ENCODE measurements at places on chromosomes 16 and 17.

GRCh38 chr16:78551487-78552085 is 452.1 kb downstream of the WWOX start:
- DNase-seq: no peak

DNA sequence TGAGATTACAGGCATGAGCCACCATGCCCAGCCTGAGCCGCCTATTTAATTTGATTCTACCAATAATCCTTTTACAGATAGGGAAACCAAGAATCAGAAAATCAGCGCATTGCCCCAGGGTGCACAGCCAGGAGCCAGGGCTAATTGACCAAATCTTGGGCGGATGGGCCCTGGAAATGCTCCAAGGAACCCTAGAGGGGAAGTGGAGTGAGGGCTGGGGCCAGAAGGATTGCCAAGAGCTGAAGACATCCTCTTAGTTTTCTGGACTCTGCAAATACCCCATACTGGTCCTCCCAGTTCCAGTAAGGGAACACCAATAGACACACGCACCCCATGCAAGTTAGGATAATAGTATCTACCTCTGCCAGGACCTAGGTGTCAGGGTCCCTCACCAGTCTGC is 3.8 kb downstream of the FHOD1 start:
- DNase-seq: no peak

GRCh38 chr16:2798723-2799204 is 494 bp downstream of the PRSS41 start:
- no peak for DNase-seq

- no peak for DNase-seq
Observed at GRCh38 chr16:52433643-52434042, 113.3 kb downstream of the TOX3 start.

DNA sequence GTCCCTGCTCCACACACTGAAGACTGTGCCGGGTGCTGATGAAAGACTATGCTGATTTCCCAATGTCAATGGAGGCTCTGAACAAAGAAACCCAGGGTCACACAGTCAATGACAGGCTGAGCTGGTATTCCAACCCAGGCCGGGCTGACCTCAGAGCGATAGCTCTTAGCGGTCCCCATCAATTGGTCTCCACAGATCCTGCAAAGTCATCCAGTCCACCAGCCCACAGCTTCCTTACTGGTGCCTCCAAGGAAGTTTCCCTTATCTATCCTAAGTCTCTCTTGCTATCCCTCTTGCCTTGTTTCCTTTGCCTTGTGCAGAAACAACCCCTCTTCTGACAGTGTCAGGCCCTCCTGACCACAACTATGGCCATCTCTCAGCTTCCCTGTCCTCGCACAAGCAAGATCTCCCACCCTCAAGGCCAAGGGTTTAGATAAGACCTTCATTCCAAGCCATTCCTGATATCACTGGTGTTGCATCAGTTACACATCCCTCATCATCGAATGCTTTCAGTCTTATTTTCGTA is 52.7 kb upstream of the KSR1 start:
- no peak for DNase-seq

- DNase-seq: no peak
Observed at GRCh38 chr16:15141586-15141985, 47.5 kb upstream of the RRN3 start.

DNA sequence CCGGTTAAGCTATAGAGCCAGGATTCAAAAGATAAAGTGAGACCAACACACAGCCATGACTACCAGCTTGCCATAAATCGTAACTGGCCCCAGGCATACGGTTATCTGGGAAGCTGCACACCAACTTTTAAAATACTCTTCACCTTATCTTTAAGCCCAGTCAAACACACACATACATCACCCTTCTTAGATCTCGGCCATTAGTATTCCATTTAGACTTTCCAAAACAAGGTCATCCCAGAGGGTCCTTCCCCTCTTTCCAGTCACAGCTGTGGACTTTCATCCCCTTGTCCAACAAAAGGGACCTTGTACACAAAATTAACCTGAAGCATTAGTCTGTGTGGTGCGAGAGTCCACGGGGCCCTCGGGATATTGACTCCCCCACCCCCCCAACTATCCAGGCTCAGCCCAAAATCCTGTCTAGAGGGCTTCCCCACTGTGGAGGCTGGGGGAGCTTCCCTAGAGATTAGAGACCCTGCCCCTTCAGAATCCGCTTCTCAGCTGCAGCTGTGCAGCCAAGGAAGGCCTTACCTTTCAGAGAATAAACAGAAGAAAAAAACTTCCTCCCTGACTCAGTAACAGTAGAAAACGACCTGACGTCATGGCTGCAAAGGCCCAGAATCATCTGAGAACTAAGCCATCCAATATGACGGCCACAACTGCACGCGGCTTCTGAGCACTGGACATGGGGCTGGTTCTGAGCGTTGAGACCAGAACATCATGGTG is 9.9 kb downstream of the ZFHX3 start:
- DNase-seq: no peak

DNA sequence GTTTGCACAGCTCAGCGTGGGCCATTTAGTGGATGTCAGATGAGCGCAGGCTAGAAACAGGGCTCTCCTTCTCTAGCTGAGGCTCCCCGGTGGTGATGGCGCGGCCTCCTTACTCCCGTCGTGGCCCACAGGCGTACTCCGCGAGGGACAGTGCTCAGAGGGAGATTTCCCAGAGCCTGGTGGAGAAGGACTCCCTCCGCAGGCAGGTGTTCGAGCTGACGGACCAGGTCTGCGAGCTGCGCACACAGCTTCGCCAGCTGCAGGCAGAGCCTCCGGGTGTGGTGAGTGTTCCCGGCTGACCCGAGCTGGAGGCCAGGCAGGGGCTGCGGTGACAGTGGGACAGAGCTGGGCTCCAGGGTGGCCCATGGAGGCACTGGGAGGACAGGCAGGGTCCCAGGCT is 21.4 kb downstream of the CARD14 start:
- DNase-seq: no peak

- no peak for DNase-seq
Observed at GRCh38 chr16:86391984-86392383, 118.3 kb upstream of the FOXF1 start.

GRCh38 chr17:78581304-78581703 is 4.1 kb upstream of the DNAH17 start:
- no peak for DNase-seq

DNA sequence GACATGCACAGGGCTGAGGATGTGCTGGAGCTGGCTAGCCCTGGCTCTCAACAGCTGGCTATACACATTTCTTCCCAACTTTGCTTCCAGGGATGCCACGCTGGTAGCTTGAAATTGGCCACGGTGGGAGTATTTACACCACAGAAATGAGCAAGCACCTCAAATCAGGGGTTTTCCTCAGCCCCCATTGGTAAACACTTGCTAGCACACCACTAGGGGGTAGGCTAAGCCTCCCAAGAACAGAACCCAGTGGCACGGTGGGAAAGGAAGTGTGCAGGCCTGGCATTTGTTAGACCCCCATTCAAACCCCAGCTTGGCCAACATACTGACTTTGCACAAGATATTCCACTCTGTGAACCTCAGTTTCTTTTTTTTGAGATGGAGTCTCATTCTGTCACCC is 12.9 kb downstream of the DRC3 start:
- peak; percentile 7 for DNase-seq

- no peak for DNase-seq
Observed at GRCh38 chr17:47013341-47013740, 34.3 kb upstream of the RPRML start.

DNA sequence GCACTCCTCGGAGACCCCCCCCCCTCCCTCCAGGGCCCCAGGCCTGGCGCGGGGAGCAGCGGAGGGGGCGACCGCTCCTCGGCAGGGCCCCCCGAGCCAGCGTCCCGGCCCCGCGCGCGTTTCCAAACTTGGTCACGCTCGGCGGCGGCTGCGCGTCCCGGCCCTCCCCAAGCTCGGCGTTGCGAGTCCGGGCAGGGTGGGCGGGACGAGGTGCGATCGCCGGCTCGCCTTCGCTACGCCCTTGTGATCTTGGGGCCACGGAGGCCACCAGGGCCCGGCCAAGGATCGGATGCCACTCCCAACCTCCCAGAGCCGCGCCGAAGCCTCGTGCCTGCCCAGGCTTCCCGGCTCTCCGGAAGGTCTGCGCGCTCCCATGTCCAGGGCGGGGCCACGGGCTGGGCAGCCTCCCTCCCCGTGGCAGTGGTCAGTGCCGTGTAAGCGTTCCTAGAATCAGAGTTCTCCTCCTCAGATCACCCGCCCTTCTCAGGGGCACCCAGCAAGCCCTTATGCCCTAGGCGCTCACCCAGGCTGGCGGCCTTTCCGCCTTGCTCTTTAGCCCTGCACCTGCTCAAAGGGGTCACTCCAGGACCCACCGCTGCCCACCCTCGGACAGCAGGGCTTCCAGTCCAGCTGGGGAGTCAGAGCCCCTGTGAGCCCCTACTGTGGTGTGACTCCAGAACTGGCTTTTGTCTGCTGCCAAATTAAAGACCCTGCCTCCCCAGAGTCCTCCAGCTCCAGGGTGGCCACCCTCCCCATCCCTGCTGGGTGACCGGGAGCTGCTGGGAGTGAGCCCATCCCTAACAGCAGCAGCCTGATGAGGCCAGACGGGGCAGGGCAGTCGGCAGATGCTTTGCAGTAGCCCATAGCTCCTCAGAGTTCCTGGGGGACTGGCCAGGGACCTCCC is 12.2 kb upstream of the MRPS23 start:
- no peak for DNase-seq

GRCh38 chr16:14125000-14125681 is 54.0 kb downstream of the MRTFB start:
- DNase-seq: no peak

GRCh38 chr16:19415461-19415860 is 2.2 kb upstream of the TMC5 start:
- DNase-seq: no peak

DNA sequence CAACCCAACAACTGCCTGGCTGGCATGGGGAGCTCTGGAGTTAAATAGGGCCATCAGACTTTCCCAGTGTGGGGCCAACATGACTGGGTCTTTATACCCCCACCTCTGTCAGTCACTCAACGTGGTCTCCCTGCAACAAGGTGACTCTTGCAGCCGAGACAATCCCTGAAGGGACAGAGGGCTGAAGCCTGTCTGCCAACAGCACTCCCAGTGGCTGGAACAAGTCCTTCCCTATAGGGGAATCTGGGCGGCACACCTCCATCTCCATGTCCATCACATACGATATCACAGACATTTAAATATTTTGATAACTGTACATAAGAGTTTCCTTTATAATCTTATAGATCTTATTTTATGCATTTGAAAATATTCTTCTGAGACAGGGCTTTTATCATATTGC is 4.8 kb upstream of the MAPT start:
- DNase-seq: no peak

GRCh38 chr16:67445913-67446907 is 15.3 kb downstream of the HSD11B2 start:
- DNase-seq: no peak

- no peak for DNase-seq
Observed at GRCh38 chr16:19291475-19291874, 5.9 kb downstream of the CLEC19A start.

DNA sequence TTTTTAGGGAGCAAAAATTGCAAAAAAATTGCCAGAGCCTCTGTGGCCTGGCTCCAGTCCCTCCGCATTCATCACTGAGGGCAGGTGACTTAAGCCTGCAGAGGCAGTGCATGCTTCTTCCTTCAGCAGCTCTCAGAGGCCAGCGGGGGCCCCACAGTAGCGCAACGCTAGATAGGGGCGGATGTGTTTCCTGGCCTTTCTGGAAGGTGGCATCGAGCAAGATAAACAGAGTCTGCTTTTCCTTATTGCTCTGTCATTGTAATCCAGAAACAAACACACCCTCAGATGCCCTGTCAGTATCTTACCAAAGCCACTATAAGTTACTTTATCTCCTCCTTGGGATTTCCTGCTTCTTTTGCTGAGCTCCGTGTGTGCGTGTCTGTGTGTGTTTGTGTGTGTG is 75.5 kb upstream of the IRX6 start:
- DNase-seq: no peak

DNA sequence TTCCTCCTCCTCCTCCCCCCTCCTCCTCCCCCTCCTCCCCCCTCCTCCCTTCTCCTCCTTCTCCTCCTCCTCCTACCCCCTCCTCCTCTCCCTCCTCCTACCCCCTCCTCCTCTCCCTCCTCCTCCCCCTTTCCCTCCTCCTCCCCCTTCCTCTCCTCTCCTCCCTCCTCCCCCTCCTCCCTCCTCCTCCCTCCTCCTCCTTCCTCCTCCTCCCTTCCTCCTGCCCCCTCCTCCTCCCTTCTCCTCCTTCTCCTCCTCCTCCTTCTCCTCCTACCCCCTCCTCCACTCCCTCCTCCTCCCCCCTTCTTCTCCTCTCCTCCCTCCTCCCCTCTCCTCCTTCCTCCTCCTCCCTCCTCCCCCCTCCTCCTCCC is 6.6 kb upstream of the PDP2 start:
- no peak for DNase-seq

GRCh38 chr16:78340590-78340989 is 241.1 kb downstream of the WWOX start:
- no peak for DNase-seq

DNA sequence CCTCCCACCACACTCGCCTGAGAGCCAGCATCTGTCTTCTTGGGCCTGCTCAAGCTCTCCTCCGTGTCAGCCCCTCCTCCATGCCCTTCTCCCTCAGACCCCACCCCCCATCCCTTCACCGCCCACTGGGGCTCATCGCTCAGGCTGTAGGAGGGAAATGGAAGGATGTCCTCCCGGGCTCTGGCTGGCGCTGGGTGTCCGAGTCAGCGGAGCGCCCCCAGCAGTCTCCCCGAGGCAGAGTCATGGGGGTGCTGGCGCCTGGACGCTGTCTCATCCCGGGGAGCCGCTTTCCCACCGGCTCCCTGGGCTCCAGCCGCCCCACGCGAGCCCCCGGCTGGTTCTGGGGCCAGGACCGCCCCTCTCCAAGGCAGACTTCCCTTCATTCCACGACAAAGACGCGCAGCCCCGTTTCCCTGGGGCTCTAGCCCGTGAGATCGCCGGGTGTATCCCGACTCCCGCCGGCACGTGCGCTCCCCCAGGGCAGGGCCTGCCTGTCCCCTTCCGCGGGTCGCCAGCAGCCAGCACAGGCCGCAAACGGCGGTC is 428 bp upstream of the ANTKMT start:
- peak; percentile 71 for DNase-seq

DNA sequence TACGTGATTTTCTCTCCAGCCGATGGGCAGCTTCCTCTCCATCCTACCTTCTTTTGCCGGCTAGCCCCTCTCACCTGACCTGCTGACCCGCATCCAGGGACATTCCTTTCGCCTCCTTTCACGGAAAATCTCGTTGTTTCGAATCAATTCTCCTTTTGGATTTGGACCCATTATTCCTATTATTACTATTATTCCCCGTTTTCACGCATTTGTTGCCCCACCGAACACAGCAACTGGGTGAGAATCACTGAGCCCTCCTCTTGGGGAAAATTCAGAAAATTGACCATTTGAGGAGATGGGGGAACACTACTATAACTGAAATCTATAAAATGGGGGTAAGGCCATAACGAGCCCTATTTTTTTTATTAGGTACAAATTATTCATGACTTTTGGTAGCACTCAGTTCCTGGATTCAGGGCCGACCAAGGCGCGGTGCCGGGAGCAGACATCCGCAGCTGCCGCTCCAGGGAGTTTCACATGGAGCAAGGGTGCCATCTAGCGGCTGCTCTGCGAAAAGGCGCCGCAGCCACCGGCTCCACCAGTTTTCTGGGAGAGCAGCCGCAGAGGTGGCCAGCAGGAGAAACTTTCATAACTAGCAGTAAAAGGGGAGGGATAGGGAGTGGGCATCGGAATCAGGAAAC is 3.3 kb upstream of the HOXB8 start:
- peak; percentile 90 for DNase-seq

GRCh38 chr16:82302042-82302727 is 132.2 kb upstream of the MPHOSPH6 start:
- DNase-seq: no peak
